ENCODE measurements at places on chromosomes 5 and 9.

DNA sequence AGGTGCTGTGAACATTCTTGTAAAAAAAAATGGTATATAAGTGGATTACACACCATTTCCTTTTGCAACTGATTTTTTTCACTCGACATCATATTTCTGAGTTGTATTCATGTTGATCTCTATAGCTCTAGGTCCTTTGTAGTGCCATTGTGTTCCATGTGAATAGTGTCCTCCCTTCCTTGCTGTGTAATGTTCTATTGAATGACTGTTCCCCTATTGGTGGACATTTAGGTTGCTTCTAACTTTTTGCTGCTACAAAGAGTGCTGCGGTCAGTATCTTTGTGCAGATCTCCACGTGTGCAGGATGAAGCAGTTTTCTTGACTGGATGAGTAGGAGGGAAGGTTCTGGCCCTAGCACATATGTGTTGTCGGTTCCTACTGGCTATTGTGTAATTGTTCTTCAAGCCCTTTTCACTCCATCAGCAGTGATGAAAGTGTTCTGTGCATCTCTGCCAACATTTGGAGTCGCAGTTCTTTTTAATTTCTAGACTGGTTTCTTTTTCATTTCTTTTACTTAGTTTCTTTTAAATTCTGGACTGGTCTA, 20.2 kb downstream of the DAB2IP start:
- no peak for DNase-seq

DNA sequence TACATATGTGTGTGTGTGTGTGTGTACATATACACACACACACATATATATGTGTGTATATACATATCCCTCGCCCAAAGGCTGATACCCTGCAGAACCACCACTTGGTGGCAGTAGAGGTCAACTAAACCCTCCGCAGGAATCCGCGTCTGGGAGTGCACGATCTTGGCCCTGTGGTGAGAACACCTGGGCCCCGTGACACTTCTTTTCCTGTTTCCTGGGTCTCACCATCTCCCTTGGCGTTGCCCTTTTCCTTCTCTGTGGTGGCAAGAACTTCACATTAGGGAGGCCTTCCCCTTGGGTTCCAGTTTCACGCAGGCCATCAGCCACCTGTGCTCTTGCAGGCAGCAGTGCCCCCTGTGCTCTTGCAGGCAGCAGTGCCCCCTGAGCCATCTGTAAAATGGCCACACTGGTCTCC, 8.2 kb downstream of the IL9 start:
- DNase-seq = peak; percentile 46

DNA sequence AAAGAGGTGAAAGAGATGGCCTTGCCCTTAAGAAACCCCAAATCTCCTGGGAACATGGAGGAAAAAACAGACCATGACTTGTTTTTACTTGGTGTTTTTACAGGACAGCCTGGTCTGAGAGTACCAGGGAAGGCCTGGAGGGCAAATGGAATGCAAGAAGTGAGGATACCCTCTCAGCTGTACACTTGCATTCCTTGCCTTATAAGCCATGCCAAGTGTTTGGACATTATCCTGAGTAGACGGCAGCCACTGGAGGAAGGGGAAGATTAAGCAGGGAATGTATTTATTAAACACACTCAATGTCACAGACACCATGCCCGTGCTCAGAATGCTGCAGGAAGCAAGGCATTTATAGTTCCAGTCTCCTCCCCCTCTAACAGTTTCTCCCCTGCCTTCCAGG, 581.4 kb downstream of the CDK5RAP2 start:
- no peak for DNase-seq

GRCh38 chr5:179606071-179606909, 17.2 kb downstream of the HNRNPH1 start:
- no peak for DNase-seq

DNA sequence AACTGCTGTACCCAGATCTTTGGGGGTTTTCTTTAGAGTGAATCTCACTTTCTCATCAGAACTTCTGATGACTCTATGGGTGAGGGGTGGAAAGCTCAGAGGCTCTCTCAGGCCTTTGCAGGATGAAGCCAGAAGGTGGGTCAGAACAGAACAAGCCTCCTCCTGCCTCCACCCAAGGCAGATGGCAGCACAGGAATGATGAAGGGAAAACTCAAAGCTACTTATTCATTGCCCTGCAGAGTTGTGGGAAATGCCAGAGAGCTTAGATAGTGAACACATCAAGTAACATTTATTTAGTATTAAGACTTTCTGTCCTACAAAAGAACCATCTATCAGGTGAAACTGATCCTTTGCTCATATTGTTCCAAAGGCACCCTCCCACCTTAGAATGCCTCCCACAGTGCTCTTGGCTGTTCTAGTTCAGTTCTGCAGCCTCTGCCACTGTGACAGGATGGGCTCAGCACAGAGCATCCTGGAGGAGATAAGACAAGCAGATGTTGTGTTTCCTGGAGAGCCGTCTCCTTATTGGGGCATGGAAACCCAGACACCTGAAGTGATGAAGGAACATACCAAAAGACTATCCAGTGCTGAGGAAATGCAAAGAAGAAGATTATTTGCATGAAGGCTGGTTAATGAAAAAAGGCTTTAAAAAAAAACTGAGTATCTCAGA, 146.6 kb downstream of the ADAMTS12 start:
- peak; percentile 18 for DNase-seq
